CD8-positive, alpha-beta memory T cell (primary cell): ENCODE measurements at places on chromosomes 1 and 21.

- no peak overlapping the region for H3K4me3 ChIP-seq
- DNase-seq: no peak
- no peaks in the 10 kb centered on the region for H3K4me1 ChIP-seq
- no peak overlapping the region for H3K27ac ChIP-seq
- no peaks in the 10 kb centered on the region for H3K27me3 ChIP-seq
These were observed 6.1 kb upstream of the C4BPA start for GRCh38 chr1:207097871-207098324.

DNA sequence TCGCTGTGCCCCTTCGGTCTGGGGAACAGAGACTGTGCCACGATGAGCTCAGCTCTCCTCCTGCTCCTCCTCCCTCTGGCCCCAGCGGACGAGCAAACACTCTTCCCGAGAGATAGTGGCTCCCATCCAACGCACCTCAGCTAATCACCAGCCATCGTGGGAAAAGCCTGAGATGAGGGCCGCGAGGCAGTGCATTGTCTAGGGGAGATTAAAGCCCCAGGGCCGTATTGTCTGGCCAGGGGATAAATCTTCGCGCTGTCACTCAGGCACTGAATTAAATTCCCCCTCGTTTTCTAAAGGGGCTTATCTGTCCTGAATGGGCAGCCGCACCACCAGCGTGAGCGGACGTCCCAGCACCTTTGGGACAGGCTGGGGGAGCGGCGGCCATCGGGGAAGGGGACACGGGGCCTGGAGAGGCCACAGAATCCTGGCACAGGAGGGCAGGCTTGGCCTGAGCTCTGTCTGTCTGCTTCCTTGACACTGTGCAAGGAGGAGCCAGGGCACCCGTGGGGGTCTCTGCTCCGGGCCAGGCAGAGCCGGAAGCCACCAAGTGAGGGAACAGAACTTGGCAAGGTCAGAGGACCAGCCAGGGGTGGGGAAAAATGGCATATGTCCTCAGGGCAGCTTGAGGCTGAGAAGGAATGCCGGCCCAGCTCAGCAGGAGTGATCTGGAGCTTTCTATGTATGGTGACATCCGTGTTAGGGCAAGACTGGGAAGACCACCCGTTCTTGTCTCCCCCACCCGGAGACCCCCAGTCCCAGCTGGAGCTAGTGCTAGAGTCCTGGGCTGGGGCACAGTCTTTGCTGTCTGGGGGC, 32.3 kb downstream of the PRDM16 start:
- no peak overlapping the region for H3K4me3 ChIP-seq
- no peak overlapping the region for H3K27ac ChIP-seq
- no peaks in the 10 kb centered on the region for H3K4me1 ChIP-seq
- no peak for DNase-seq
- H3K27me3 ChIP-seq: no peaks in the 10 kb centered on the region

DNA sequence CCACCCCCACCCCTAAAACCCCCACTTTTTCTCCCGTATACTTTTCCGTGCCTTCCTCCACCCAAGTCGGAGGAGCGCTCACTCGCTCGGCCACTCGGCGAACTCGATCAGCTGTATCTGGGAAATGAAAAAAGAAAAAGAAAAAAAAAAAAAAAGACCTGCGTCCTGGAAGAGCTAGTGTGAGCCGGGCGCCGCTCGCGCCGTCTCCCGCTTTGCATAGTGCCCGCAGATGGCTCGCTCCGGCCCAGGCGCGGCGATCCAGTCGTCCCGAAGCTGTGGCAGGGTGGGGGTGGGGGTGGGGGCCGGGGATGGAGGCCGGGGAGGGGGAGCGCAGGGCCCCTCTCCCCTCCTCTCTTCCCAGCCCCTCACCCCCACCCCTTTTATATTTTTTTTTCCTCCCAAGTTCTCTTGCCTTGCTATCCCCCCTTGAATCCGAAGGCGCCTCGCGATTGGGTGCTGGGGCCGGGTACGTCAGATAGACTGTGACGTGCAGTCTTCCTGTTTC, 299 bp upstream of the PROX1 start:
- DNase-seq: no peak
- H3K27ac ChIP-seq: no peak overlapping the region
- H3K4me3 ChIP-seq: no peak overlapping the region
- peaks cover 55% of the 10 kb centered on the region for H3K27me3 ChIP-seq
- H3K36me3 ChIP-seq: no peaks in the 10 kb centered on the region

DNA sequence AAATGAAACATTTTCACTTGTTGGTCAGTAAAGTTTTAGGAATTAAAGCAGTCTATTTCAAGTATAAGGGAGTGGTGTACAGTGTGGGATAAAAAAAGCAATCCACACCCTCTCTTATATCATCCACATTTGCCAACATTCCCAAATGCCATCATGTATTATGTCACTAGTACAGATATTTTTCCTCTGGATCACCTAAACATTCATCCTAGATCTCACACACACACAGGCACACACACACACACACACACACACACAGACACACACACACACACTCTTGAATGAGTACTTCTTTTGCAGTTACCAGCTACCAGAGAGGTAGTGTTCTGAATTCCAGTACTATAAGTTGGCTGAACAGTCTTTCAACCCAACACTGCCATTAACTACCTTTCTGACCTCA, 1369.1 kb upstream of the ADGRL4 start:
- DNase-seq: no peak
- no peak overlapping the region for H3K27ac ChIP-seq
- no peak overlapping the region for H3K4me3 ChIP-seq
- H3K27me3 ChIP-seq: no peaks in the 10 kb centered on the region
- H3K36me3 ChIP-seq: no peaks in the 10 kb centered on the region

- no peaks in the 10 kb centered on the region for H3K36me3 ChIP-seq
- DNase-seq: no peak
- peaks cover 33% of the 10 kb centered on the region for H3K4me1 ChIP-seq
- no peaks in the 10 kb centered on the region for H3K27me3 ChIP-seq
These were observed 7.6 kb downstream of the SAMSN1 start for GRCh38 chr21:14538483-14538882.

- DNase-seq: no peak
- H3K4me1 ChIP-seq: no peaks in the 10 kb centered on the region
- H3K36me3 ChIP-seq: no peaks in the 10 kb centered on the region
- no peak overlapping the region for H3K27ac ChIP-seq
- H3K27me3 ChIP-seq: no peaks in the 10 kb centered on the region
These were observed 70.8 kb downstream of the KIF26B start for GRCh38 chr1:245225322-245226202.

DNA sequence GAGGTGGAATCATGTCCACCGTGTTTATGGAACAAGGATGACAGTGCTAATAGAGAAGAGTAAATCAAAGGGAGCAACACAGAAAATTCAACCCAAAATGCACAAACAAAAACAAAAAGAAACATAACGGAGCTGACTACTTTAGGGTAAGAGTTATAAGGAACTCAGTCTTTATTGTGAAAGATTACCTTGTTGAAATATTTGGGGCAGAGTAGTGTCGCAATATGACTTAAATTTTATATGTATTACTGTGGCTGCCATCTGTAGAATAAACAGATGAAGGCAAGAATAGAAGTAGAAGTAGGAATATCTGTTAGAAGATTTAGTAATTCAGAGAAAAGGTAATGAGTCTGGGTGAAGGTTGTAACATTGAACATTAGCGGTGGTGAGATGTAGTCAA, 913.9 kb downstream of the BRINP3 start:
- H3K4me1 ChIP-seq: no peaks in the 10 kb centered on the region
- H3K27me3 ChIP-seq: no peaks in the 10 kb centered on the region
- DNase-seq: no peak
- H3K4me3 ChIP-seq: no peak overlapping the region
- no peak overlapping the region for H3K27ac ChIP-seq

- no peak for DNase-seq
- no peaks in the 10 kb centered on the region for H3K4me1 ChIP-seq
- peaks cover 7% of the 10 kb centered on the region for H3K36me3 ChIP-seq
- no peak overlapping the region for H3K27ac ChIP-seq
These were observed 52.1 kb downstream of the KCNAB2 start for GRCh38 chr1:6097824-6098223.

GRCh38 chr1:216925962-216926625, 202.9 kb upstream of the ESRRG start:
- DNase-seq: no peak
- no peak overlapping the region for H3K27ac ChIP-seq
- H3K27me3 ChIP-seq: no peaks in the 10 kb centered on the region
- H3K4me1 ChIP-seq: no peaks in the 10 kb centered on the region
- no peak overlapping the region for H3K4me3 ChIP-seq

GRCh38 chr1:54792686-54793282, 8.3 kb downstream of the TTC22 start:
- no peak for DNase-seq
- H3K4me3 ChIP-seq: no peak overlapping the region
- peaks cover 7% of the 10 kb centered on the region for H3K36me3 ChIP-seq

GRCh38 chr1:242243472-242243871, 244.6 kb upstream of the MAP1LC3C start:
- no peak for DNase-seq
- H3K4me1 ChIP-seq: no peaks in the 10 kb centered on the region
- no peak overlapping the region for H3K27ac ChIP-seq
- H3K27me3 ChIP-seq: no peaks in the 10 kb centered on the region

GRCh38 chr1:156895455-156895812, 1.9 kb downstream of the PEAR1 start:
- no peaks in the 10 kb centered on the region for H3K36me3 ChIP-seq
- H3K27me3 ChIP-seq: peaks cover 3% of the 10 kb centered on the region
- no peak for DNase-seq
- H3K4me1 ChIP-seq: peaks cover 21% of the 10 kb centered on the region
- peak overlapping the region; percentile 38 for H3K27ac ChIP-seq

DNA sequence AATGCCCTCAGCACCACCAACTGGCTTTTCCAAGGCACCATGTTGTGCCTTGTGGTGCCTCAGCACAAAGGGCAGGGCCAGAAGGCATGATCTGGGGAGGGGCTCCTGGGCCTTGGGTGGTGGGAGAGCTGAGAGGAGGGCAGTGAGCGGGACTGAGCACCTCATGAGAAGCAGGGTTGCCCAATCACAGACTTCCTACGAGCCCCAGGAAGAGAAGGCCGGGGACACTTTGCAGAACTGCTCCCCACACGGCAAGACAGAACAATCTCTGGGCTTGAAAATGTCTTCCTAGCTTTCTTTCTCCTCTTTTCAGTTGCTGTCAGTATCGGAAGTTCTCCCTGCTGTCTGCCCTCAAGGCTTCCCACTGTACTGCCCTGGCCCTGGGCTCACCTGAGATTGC, 6.8 kb downstream of the KCNJ10 start:
- peaks cover 4% of the 10 kb centered on the region for H3K27me3 ChIP-seq
- H3K36me3 ChIP-seq: no peaks in the 10 kb centered on the region
- H3K27ac ChIP-seq: no peak overlapping the region
- no peak overlapping the region for H3K4me3 ChIP-seq
- H3K4me1 ChIP-seq: no peaks in the 10 kb centered on the region

DNA sequence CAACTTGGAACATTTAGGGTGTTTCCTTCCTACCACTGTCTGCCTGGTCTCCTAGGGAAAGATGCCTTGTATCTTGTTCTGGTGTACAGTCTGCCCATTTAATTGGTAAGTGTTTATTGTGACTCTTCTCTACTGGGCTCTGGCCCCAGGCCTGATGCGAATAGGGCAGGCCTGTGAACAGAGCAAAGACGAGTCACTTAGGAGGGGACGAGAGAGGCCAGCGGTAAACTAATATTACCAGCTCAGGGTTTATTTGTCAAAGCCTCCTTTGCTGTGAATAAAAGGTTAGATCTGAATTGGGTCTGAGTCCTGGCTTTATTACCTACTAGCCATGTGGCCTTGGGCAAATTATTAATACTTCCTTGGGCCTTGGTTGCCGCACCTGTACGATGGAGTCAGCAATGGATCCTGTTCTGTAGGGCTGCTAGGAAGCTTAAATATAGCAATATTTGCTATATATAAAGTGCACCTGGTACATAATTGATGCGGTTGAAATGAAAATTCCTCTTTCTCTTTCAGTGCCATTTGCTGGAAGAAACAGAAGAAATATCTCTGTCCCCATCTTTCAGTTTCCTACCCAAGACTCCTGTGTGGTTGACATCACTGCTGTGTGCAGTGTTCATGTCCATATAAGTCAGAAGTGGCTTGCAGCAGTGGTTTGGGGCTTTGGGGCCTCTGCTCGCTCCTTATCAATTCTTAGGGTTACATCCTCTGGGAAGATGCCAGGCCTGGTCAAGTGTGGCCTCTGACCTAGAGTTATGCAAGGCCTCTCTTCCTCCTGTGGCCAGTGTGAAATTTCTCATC, 32.4 kb downstream of the MAPKAPK2 start:
- no peaks in the 10 kb centered on the region for H3K36me3 ChIP-seq
- H3K27ac ChIP-seq: peak overlapping the region; percentile 41
- H3K27me3 ChIP-seq: no peaks in the 10 kb centered on the region
- DNase-seq: no peak

DNA sequence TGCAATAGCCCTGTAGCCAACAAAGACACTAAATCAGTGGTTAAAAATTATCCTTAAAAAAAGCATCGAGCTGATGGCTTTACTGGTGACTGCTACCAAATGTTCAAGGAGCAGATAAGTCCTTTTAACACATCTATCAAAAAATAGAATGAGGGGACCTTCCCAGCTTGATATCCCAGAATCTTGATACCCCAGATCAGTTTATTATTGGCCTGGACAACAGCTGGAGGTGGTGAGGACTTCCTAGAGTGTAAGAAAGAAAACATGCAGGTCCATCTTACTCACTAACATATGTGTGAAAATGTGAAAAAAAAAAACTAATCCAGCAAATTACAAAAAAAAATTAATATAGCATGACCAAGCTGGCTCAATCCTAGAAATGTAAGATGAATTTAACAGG, 21.3 kb downstream of the CHIT1 start:
- H3K36me3 ChIP-seq: no peaks in the 10 kb centered on the region
- no peaks in the 10 kb centered on the region for H3K27me3 ChIP-seq
- H3K4me1 ChIP-seq: no peaks in the 10 kb centered on the region
- H3K4me3 ChIP-seq: no peak overlapping the region
- H3K27ac ChIP-seq: no peak overlapping the region

DNA sequence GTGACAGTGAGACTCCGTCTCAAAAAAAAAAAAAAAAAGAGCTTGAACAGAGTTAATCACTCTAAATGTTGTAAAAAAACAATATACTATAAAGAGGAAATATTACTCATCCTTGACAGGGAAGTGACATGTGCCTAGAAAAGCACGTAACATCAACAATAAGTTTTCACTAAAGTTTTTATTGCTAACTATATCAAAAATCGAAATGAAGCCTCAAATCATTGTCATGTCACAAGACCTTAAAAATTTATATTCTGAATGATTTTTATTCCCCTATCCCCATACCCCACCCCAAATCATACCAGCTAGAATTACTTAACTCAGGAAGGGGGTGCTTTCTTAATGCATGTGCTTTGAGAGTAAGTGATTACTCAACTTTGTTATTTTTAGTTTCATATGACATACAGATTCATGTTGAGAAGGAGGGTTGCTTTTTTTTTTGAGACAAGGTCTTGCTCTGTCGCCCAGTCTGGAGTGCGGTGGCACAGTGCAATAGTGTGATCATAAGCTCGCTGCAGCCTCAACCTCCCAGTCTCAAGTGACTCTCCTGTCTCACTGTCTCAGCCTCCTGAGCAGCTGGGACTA, 53.6 kb upstream of the MUTYH start:
- no peak overlapping the region for H3K27ac ChIP-seq
- H3K36me3 ChIP-seq: no peaks in the 10 kb centered on the region
- no peak overlapping the region for H3K4me3 ChIP-seq
- peak; percentile 52 for DNase-seq

- no peaks in the 10 kb centered on the region for H3K27me3 ChIP-seq
- H3K4me1 ChIP-seq: no peaks in the 10 kb centered on the region
- no peak overlapping the region for H3K27ac ChIP-seq
- no peaks in the 10 kb centered on the region for H3K36me3 ChIP-seq
- H3K4me3 ChIP-seq: no peak overlapping the region
These were observed 219.3 kb downstream of the PLPP3 start for GRCh38 chr1:56360021-56360420.

- peaks cover 25% of the 10 kb centered on the region for H3K4me1 ChIP-seq
- peak overlapping the region; percentile 73 for H3K27ac ChIP-seq
- peak overlapping the region; percentile 16 for H3K4me3 ChIP-seq
These were observed 37.0 kb downstream of the MIA3 start for GRCh38 chr1:222654849-222655248.
